ENCODE measurements at places on chromosomes 12 and 14.
A peak's percentile ranks its signal among the peaks of the same experiment; 100 is the strongest.

GRCh38 chr12:108905725-108906124 is 25.8 kb downstream of the DAO start:
- DNase-seq: no peak

DNA sequence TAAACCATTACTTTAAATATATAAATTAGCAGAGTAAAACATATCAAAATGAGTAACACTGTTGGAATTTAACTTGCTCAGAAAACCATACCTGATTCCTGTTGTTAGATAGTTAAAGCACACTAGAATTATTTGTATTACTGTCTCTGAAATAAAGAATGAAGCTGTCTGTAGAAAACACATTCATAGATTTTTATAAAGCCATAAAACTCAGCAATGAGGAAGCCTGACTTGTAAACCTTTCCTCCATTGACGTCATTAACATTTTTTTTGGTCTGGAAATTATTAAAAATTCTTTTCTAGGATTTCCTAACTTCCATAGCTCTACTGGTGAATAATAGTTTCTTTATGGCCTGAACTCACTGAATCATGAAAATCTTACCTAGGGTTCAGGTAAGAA is 147.6 kb downstream of the BRMS1L start:
- DNase-seq: no peak

DNA sequence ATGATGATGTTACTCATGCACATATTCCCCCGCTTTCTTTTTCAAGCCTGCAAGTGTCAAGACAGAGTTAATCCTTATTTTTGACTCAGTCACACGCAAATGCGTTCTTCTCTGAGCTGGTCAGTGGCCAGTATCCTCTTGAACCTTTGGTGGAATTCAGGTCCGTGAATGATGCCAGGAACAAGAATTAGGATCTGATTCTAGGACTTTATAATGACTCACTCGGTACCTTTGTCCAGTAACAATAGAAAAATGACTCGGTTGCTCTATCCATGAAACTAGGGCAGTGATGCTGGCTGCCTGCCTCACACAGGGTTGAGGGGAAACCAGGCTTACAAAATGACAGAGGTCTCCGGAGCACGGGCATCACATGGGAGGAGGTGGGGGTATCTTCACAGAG is 185.8 kb upstream of the NUDT4 start:
- no peak for DNase-seq

DNA sequence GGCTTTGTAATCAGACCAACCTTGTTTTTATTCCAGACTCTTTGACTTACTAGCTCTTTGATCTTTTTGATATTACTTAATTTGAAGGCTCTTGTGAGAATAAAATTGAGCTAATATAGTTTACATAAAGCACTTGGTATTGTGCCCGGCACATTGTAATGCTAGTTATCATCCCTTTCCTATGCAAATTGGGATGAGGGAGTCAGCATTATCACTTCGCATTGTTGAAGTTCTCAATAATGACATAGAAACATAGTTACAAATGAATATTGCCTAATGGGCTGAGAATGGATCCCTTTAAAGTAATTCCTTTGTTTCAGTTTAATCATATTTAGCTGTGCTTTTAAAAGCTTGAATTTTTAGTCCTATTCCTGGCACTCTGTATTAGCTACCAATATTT is 36.6 kb downstream of the SUPT16H start:
- no peak for DNase-seq

DNA sequence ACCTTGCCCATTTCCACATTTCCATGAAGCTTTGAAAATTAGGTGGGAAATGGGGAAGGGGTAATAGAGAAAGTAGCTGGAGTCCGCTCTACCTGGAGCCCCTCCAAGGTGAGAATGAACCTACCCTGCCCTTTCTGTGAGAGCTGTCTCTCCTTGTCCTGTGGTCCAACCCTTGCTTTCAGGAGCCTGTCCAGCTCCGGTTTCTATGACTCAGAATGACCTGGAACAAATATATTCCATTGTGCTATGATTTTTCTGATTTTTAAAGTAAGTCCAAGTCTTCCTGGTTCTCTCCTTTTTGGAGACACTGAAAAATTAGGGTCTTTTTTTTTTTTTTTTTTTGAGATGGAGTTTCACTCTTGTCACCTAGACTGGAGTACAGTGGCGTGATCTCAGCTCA is 89.1 kb upstream of the VASH1 start:
- no peak for DNase-seq

DNA sequence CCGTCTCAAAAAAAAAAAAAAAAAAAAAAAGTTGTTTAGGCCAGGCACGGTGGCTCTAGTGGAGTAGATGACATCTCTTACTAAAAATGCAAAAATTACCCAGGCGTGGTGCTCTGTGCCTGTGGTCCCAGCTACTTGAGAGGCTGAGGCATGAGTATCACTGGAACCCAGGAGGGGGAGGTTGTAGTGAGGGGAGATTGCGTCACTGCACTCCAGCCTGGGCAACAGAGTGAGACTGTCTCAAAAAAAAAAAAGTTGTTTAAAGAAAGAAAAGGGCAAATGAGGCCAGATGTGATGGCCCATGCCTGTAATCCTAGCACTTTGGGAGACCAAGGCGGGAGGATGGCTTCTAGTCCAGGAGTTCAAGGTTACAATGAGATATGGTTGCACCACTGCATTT is 36.6 kb upstream of the SPPL3 start:
- DNase-seq: no peak

GRCh38 chr12:125159702-125160101 is 94.5 kb downstream of the AACS start:
- DNase-seq: no peak

GRCh38 chr14:61322799-61323290 is 1.5 kb downstream of the PRKCH start:
- no peak for DNase-seq

DNA sequence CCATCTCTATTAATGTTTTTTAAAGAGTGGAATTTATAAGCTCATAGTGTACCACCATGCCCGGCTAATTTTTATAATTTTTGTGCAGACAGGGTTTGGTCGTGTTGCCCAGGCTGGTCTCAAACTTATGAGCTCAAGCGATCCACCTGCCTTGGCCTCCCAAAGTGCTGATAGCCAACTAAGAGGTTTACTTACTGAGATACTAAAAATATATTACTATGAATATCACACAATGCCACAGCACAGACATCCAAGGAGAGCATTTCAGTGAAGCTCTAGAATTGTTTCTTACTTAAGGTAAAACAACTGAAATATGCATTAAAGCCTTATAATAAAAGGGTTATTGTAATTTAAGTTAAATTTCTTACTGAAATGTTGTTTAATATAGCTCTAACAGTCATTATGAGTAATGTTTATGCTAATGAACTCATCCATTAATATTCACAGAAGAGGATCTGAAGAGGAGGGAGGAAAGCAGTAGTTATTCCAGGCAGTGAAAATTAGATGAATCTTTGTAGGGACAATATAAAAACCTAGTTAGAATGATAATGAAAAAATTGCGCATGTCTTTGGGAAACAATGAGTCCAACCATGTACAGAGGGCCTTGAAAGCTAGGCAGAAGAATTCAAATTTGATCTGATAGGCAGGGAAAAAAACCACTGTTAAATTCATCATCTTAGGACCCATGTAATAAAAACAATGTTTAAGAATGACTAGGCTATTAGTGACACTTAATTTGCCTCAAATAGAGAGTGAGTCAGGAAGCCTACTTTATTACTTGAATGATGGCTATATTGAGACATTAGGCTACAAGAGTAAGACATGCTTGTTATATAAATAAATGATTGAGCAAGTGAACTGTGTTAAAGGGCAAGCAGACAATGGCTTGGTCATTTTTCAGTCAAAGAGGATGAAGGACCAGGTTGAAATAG is 99.2 kb downstream of the SLC41A2 start:
- no peak for DNase-seq

- no peak for DNase-seq
Observed at GRCh38 chr14:25048170-25049016, 1.6 kb downstream of the STXBP6 start.

DNA sequence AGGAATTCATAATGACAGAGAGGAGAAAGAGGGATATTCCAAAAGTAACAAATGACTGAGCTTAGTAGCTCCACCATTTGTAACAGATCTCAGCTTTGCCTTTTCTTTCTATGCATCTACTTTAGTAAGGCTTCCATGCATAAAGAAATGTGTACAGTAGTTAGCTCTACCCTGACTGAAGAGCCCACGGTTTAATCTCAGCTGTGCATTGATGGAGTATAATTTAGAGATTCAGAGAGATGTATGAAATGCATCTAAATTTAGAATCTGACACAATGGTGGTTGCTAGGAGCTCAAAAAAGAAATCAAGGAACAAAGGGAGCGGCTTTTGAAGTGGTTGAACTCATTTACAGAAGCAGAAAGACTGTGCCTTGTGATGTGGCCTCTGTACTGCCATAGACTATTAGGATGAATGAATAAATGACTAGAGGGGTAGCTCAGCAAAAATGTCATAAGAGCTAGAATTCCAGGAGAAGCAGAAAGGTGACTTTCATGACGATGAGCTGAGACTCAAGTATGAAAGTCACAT is 838.6 kb downstream of the RPS29 start:
- no peak for DNase-seq

DNA sequence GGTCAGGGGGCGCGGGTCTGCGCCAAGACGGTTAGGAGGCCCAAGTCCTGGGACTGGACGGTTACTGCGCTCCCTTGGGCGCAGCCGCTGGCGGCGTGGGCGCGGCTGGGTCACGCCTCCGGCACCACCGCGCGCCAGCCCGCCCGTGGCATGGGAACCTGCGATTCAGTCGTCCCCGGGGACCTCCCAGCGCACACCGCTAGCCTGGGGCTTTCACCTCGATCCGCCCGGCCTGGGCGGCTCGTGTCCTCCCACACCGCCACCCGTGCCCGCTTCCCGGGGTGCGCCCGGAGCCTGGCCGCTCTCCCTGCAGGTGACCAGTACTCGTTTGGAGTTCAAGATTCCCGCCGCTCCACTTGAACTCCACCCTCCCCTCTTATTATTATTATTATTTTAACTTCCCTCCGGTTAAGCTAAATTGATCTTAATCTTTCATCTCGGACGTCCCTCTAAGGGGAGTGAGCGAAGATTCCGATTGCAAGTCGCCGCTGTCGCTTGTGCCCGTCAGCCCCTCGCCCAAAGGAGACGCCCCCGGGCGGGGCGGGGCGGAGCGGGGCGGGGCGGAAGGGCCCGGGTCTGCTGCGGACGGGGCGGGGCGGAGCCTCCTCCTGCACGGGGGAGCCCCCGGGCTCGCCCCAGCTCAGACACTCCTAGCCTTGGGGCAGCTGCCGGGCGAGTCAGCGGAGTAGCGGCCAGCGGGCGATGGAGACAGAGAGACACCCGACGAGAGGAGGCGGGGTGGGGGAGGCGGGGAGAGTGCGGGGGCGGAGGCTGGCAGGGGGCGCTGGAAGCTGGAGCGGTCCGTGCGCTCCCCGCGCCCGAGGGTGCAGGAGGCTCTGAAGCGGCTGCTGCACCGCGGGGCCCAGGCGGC is at the start of gene KCNMB4:
Gene KCNMB4 (plus strand): TSS at position 643 of the 871 bp plus-strand sequence. CDS start 445 bp downstream, outside the sequence.
- DNase-seq: peak; percentile 60

DNA sequence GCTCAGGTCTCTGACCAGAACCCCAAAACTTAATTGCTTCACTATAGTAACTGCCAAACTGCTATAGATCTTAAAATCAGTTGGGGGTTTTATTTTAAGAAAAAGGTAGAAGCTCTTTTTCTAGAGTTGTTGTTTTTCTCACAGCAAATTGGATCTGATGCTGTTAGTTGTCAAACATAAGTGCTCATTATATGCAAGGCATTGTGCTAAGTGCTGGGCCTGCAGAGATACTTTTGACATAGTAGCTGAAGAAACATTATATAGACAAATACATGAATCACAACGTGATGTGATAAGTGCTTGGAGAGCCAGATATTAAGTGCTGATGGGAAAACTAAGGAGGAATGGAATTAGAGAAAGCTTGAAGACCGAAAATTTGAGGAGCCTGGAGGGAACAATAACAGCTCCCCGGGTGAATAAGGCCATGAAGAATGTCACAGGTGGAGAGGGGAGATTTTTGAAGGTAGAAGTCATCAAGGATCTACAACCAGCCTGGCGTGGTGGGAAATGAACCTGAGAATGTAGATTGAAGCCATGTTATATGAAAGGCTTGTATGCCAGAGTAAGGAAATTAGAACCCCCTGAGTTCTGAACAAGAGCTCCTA is 126.5 kb downstream of the DYRK2 start:
- no peak for DNase-seq

DNA sequence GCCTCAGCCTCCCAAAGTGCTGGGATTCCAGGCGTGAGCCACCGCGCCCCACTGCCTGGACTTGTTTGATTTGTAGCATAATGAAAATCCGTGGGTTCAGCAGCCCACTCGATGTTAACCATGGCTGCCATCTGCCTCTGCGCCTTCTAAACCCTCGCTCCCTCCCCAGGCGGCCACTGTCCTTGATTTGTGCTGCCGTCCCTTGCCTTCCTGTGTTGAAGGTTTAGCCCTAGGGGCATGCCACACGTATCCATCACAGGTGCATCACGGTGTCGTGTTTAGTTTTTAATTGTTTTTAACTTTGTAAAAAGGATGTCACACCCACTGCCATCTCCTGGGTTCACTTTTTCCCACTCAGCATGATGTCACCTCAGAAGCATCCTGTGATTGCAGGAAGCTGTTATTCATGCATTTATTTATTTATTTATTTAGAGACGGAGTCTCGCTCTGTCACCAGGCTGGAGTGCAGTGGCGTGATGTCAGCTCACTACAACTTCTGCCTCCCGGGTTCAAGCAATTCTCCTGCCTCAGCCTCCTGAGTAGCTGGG is 24.5 kb upstream of the ULK1 start:
- DNase-seq: no peak

GRCh38 chr12:49974677-49975317 is 2.0 kb downstream of the AQP6 start:
- no peak for DNase-seq

DNA sequence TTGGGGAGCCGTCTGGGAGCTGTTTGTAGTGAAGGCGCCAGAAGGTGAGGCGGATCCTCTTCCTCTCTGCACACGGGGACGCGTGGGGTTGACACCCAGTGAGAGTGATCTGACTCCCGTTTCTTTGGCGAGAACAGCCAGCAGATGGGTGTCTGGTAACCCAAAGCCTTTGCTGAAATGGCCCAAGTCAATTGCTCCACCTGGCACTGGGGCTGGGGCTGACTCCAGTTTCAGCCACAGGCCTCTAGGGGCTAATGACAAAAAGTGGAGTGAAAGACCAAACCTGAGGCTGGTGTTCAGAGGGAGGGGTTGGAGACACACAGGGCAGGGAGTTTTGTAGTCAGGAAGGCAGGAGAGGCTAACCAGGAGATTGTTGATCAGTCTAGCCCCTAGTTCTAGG is 87.0 kb downstream of the FRMD6 start:
- DNase-seq: no peak

All from stimulated activated CD4-positive, alpha-beta T cell treated with anti-CD3 and anti-CD28 coated beads, Interleukin-2, amount 100 ng/mL, for 48 hours (primary cell).